ENCODE measurements at places on chromosomes 5 and 9. TPM values are rescaled to one million over a fixed set of nuclear protein-coding genes. Genes with fewer than 3 reads are reported as not detected.

- H3K4me1 ChIP-seq: no peaks in the 10 kb centered on the region
- no peak for DNase-seq
- H3K4me3 ChIP-seq: no peak overlapping the region
- H3K27ac ChIP-seq: no peak overlapping the region
- H3K27me3 ChIP-seq: no peaks in the 10 kb centered on the region
Observed at GRCh38 chr5:97245386-97245785, 62.3 kb upstream of the RIOK2 start.

GRCh38 chr9:72928042-72928507 lies 24.8 kb downstream of the ALDH1A1 start:
- H3K36me3 ChIP-seq: no peaks in the 10 kb centered on the region
- H3K27me3 ChIP-seq: no peaks in the 10 kb centered on the region
- no peaks in the 10 kb centered on the region for H3K4me1 ChIP-seq
- no peak for DNase-seq
- no peak overlapping the region for H3K27ac ChIP-seq

DNA sequence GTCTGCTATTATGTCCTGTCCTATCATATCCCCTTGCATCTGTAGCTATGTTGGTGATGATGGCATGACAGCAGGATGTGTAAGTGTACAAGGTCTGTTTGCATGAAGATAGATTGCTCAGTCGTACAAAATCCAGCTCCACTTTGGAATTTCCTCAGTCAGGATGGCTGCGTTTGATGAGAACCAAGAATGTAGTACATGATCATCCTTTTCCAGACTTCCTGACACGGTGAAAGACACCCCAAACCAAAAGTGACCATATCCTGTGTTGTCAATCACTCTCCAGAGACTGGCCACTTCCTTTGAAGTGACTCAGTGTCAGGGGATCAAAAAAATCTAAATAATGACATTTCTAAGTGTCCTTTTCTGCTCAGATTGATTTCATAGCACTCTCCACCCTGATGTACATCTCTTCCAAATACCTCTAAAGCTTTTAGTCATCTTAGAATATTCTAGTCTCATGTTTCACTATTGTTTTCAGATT lies 213.4 kb downstream of the PLK2 start:
- H3K27ac ChIP-seq: no peak overlapping the region
- H3K27me3 ChIP-seq: no peaks in the 10 kb centered on the region
- no peak overlapping the region for H3K4me3 ChIP-seq
- no peak for DNase-seq
- no peaks in the 10 kb centered on the region for H3K36me3 ChIP-seq

- H3K27ac ChIP-seq: no peak overlapping the region
- H3K4me1 ChIP-seq: no peaks in the 10 kb centered on the region
- peak; percentile 49 for DNase-seq
- H3K4me3 ChIP-seq: no peak overlapping the region
- no peaks in the 10 kb centered on the region for H3K27me3 ChIP-seq
Observed at GRCh38 chr5:86917117-86917579, 299.4 kb downstream of the COX7C start.

DNA sequence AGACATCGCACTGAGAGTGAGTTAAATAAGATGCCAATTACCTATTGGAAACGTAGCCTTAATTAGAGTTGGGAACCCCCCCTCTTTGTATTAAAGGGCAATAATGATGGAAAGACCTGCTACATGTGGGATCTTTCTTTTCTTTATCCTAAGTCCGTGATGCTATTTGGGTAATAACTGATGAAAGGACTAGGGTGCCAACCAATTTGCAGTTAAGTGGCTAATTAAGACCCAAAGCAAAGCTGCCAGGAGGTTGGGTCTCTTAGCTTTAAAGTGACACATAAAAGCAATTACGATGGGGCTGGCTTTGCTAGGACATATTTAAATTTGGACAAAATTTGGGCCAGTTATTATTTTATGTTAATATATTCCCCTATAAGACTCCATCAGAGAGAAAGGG lies 728.8 kb downstream of the NR2F1-AS1 start:
- H3K27ac ChIP-seq: no peak overlapping the region
- no peak overlapping the region for H3K4me3 ChIP-seq
- no peak for DNase-seq
- H3K36me3 ChIP-seq: no peaks in the 10 kb centered on the region
- H3K4me1 ChIP-seq: 0 out of 2 replicates have a peak, but pooled peaks cover 2% of the 10 kb centered on the region

DNA sequence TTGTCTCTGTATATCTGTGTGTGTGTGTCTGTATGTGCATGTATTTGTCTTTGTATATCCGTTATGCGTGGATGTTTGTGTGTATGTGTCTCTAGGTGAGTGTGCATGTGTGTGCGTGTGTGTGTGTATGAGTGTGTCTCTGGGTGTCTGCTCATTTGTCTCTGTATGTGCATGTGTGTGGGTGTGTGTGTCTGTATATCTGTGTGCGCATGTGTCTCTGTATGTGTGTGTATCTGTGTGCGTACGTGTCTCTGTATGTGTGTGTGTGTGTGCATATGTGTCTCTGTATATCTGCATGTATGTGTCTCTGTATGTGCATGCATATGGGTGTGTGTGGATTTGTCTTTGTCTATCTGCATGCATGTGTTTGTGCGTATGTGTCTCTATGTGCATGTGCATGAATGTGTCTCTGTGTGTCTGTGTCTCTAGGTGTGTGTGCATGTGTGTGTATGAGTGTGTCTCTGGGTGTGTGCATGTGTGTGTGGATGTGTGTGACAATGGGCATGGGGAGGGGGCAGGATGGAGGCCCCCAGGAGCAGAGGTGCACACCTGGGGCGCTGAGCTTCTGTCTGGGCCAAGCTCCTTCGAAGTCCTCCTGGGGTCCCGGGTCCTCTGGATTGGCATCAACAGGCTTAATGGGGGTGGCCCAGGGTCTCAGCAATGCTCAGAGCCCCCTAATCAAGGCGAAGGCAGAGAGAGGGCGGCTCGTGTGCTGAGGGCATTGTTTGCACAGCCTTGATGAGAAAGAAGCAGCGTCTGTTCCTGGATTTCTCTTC lies 373.4 kb upstream of the IRX4 start:
- DNase-seq: no peak
- no peaks in the 10 kb centered on the region for H3K4me1 ChIP-seq
- H3K4me3 ChIP-seq: no peak overlapping the region
- H3K27me3 ChIP-seq: no peaks in the 10 kb centered on the region
- no peak overlapping the region for H3K27ac ChIP-seq

DNA sequence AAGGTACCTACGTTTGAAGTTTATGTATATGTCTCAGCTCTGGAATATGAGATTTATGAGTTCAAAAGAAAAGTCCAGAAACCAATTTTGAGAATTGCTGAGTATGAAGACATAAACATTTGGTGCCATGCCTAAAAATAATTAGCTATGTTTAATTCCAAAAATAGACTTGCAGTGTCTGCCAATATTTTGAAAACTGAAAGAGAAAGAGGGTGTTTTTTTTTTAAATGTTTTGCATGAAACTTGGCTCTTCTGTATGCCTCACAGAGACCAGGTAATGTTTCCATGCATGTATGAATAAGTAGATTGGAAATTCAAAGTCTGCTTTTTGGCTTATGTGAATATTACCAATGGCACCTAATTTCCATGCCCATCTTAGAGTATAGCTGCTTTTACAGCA lies 634.4 kb upstream of the C9orf72 start:
- no peak overlapping the region for H3K27ac ChIP-seq
- no peaks in the 10 kb centered on the region for H3K4me1 ChIP-seq
- H3K36me3 ChIP-seq: no peaks in the 10 kb centered on the region
- H3K4me3 ChIP-seq: no peak overlapping the region

GRCh38 chr9:89071591-89071990 lies 80.3 kb downstream of the S1PR3 start:
- no peak overlapping the region for H3K4me3 ChIP-seq
- DNase-seq: no peak
- H3K36me3 ChIP-seq: peaks cover 23% of the 10 kb centered on the region
- H3K4me1 ChIP-seq: no peaks in the 10 kb centered on the region

The PLCXD3 gene
- under 0.01 TPM for total RNA-seq

The GGTA1 gene
- total RNA-seq: not detected

The TMEM215 gene
- not detected for total RNA-seq

The RASEF gene
- total RNA-seq: under 0.01 TPM

The GPX8 gene
- total RNA-seq: 201 TPM

The ARL14EPL gene
- total RNA-seq: not detected

The LAMC3 gene
- under 0.01 TPM for total RNA-seq

The HTR4 gene
- not detected for total RNA-seq

The PCDHA1 gene
- not detected for total RNA-seq

The TAF11L6 gene
- total RNA-seq: not detected

The PCDHGA2 gene
- total RNA-seq: 3.4 TPM

The MEIKIN gene
- total RNA-seq: not detected

Data from IMR-90 (cell line).